CD4-positive, alpha-beta T cell treated with Interleukin-1 beta for 1 hour (primary cell): ENCODE measurements at places on chromosomes 12 and 14.

DNA sequence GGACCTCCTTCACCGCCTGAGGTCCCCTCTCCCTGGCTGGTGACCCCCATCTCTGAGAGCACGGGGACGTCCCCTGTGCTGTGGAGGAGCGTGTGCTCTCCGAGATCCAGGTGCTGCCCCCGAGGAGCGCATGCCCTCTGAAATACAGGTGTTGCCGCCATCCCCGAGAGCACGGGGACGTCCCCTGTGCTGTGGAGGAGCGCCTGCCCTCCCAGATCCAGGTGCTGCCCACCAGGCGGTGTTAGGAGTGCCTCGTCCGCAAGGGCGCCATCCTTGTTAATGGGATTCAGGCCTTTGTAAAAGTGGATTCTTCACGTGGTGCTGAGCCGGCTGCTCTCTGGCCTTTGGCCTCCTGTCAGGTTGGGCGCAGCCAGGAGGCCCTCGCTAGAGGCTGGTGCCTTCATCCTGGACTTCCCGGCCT, 10.1 kb downstream of the NOC4L start:
- DNase-seq = no peak

GRCh38 chr12:78403136-78403535, 461.4 kb upstream of the SYT1 start:
- DNase-seq = no peak

DNA sequence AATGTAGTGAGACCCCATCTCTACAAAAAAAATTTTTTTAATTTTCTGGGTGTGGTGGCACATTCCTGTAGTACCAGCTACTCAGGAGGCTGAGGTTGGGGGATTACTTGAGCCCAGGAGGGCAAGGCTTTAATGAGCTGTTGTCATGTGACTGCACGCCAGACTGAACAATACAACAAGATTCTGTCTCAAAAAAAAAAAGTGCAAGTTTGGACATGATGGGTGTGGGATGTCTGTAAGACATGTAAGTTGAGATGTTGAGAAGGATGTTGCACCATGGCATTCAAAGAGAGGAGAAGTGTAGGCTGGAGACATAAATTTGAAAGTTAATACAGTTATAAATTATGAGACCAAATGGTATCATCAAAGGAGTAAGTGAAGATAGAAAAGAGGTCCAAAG, 23.5 kb downstream of the YEATS4 start:
- no peak for DNase-seq

GRCh38 chr12:6376079-6376869, 911 bp upstream of the SCNN1A start:
- no peak for DNase-seq

GRCh38 chr12:124422142-124422569, 127.3 kb downstream of the RFLNA start:
- no peak for DNase-seq

GRCh38 chr12:110004598-110004997, 5.4 kb downstream of the ANKRD13A start:
- no peak for DNase-seq

DNA sequence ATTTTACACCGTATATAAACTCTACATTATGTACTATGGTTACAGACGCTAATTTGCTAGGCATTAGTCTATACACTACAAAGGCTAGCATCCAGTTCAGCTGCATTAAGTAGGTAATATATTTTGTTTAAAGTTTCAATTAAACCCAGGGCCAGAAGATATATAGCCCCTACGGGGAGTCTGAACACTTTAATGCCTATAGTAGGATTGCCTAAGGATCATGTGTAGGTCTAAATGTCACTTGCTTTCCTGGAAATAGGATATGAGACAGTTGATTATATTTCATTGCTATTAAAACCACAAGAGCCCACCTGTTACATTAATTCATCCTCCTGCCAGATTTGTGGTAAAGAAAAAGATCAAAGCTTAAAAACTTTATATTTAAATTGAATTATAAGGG, 286.9 kb downstream of the TMTC2 start:
- no peak for DNase-seq

GRCh38 chr12:107649661-107650061, 35.9 kb upstream of the PWP1 start:
- DNase-seq = no peak

DNA sequence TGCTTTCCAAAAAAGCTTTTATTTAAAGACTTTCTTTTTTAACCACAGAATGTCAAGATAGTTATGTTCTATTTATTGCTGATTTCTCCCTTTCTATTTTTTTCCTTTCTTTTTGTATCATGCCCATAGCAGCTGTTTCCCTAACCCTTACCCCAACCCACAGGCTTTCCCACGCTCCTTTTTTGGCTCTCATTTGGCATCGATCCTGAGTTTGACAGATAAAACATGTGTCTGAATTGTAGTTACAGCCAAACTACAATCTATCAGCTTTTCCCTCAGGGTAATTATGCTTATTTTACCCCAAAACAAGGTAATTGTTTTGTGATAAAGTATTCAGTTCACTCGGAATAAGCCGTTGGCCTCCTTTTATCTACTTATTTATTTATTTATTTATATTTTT, 46.7 kb downstream of the PDE3A start:
- no peak for DNase-seq

GRCh38 chr12:49970658-49971057, 2.1 kb upstream of the AQP6 start:
- no peak for DNase-seq

DNA sequence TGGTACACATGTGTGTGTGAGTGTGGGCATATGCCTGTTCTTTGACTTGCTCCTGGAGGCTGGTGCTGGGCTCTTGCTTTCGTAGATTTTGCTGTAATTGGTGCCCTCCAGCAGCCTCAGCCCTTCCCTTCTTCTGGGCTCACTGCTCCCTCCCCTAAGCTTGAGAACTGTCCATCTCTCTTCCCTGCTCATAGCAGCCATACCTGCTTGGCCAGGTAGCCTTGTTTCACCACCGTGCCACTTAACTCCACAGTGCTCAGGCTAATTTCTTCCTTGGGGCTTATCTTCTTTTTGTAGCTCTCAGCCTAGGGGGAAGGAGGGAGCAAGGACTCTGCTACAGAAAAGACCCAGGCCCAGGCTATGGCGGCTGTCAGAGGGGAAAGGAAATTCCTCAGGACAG, 19.8 kb downstream of the PLEK2 start:
- no peak for DNase-seq

GRCh38 chr14:72476657-72477499, 417.0 kb downstream of the DPF3 start:
- DNase-seq = peak; percentile 31

GRCh38 chr12:58323676-58324075, 382.3 kb downstream of the ATP23 start:
- no peak for DNase-seq

DNA sequence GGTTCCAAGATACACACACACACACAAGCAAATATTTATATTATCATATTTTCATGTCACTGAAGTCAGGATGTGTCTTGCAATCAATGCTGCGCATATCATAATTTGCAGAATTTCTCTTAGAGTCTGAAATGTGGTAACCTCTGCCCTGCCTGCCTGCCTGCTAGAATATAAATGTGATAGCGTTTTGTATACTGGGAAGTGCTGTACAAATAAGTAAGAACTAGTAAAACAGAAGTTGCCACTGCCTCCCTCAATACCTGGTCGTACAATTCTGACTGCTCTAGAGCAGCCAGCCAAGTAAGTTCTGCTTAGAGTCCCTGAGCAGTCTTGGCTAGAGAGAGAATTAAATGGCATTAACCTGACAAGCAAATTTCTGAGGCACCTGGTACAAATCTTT, 83.9 kb upstream of the NTF3 start:
- no peak for DNase-seq

DNA sequence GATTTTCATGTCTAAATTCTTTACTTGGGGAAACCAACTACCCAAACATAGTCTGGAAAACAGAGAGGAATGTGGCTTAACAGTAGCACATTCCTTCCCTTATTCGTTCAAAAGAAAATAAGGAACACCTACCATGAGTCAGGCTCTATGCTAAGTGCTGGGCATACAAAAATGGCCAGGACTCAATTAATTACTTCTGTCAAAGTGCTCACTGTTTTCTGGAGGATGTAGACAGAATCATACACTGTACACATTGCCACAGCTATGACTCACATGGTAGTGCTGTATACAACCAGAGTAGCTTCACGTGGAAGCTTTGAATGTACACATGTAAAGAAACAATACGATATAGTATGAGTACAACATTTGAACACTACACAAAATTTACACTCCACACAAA, 50.1 kb downstream of the SLC25A21 start:
- DNase-seq = no peak

DNA sequence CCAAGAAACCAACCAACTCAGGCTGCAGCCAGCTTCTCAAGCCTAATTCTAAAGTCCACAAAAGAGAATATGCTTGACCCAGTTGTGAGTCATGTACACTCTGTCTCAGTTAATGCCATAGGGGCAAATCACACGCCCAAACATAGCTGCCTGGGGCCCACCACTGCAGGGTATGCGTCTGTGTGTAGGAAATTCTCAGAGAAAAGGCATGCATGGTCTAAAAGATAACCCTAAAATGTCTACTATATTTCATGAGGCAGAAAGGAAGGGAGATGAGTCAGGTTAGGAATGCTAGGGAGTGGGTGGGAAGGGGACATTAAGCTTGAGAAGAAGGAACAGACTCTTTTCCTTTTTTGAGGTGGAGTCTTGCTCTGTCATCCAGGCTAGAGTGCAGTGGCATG, 22.3 kb upstream of the SPTLC2 start:
- DNase-seq = no peak

GRCh38 chr12:94948232-94948810, 55.2 kb downstream of the NDUFA12 start:
- DNase-seq = no peak

- DNase-seq = no peak
These were observed 110.4 kb upstream of the SCAF11 start for GRCh38 chr12:46100551-46101484.

DNA sequence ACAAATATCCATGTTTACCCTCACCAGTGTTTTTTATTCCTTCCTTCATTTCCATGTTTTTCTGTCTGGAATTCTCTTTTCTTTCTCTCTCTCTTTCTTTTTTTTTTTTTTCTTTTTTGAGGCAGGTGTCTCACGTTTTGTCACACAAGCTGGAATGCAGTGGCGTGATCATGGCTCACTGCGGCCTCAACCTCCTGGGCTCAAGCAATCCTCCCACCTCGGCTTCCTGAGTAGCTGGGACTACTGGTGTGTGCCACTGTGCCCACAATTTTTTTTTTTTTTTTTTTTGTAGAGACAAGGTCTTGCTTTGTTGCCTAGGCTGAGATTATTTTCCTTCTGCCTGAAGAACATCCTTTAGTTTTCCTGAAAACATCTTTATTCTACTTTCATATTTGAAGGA, 15.0 kb upstream of the AMIGO2 start:
- DNase-seq = no peak

GRCh38 chr12:31412292-31412801, 86.4 kb upstream of the SINHCAF start:
- no peak for DNase-seq

DNA sequence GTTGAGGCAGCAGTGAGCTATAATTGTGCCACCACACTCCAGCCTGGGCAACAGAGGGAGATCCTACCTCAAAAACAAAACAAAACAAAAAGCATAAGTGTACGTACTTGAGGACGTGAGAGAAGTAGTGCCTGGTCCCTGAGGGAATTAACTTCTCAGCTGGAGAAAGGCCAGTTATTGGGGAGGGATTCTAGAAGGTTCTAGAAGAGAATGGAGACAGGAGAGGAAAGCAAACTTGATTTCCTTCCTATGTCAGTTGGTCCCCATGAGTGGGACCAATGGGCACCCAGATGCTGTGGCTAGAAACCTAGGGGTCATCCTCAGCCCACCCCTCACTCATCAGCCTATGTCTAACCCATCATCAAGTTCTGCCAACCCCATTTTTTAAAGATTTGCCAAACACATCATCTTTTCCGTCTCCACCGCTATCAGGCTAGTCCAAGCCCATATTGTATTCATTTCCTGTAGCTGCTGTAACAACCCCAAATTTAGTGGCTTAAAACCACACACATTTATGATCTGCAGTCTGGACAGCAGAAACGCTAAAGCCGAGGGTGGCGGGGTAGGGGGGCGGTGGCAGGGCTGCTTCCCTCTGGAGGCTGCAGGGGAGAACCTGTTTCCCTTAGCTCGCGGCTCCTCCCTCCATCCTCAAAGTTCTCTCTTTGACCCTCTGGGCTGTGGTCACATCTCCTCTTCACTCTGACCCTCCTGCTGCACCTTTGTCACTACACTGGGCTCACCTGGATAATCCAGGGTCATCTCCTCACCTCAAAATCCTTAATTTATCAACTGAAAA, 7.2 kb upstream of the RBM19 start:
- no peak for DNase-seq

- DNase-seq = no peak
These were observed 6.3 kb downstream of the ITGA5 start for GRCh38 chr12:54412786-54413185.

- DNase-seq = no peak
These were observed 145.2 kb upstream of the ARID2 start for GRCh38 chr12:45584336-45584735.

DNA sequence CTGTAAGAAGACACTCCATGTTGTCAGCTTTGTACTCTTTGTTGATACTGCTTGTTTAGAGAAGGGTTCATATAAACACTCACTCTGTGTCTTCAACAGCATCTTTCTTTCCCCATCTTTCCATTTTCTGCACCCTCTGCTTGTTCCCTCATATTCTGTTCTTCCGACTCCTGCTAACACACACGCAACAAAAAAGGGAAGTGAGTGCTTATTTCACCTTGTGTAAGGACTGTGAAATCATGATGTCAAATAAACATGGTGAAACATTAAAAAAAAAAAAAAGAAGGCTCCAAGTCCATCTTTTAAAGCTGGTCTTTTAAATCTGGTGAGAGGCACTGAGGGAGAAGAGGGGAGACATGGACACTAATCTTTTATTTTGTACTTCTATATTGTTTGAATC, 145.4 kb downstream of the RPAP3 start:
- DNase-seq = no peak

DNA sequence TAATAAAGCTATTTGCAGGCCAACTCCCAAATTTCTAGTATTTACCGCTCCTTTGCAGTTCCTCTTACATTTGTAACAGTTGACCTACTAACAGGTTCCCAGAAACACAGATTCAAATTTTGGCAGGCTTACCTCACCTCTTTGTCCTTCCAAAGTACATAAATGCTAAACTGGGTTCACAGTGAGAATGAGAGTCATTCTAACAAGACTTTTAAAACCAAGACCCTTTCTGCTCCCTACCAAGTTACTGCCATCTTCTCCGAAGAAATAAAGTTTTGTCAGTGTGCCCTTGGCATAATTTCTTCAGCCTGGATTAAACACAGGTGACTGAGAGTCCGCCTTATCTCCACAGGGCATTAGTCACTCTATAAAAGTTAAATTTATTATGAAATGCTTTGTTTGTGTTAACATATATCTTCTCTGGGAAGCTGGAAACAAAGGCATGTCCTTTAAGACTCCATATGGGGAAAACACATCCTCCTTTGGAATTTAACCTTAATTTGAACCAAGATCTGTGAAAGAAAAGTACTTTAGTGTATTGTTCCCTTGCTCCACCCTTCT, 28.2 kb downstream of the FOXA1 start:
- DNase-seq = no peak

GRCh38 chr14:75339059-75339458, 60.4 kb downstream of the FOS start:
- DNase-seq = no peak
